ENCODE measurements at places on chromosomes 11 and 22.

- no peak for DNase-seq
Observed at GRCh38 chr11:70314730-70315129, 44.2 kb downstream of the PPFIA1 start.

DNA sequence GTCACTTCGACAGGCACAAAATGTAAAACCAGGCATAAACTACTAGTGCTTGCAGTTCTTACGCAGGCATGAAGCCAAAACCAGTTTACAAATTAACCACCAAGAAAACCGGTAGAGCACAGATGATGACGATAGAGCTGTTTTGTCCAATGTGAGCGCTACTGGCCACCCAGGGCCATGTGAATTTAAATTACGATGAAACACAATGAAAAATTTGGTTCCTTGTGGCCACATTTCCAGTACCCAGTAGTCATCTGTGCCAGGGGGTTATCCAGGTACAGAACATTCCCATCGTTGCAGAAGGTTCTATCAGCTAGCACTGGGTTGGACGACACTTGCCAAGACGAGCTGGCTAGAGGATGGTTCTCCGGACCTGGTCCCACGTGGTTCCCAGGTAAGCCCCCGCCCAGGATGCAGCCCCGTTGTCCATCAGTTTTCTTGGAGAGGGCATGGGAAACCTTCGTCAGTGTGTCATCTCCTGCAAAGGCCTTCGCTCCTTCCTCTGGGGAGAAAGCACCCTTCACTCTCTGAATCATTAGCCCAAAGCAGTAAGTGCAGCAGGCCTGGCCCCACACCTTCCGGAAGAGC lies 1.1 kb upstream of the CD81 start:
- DNase-seq, result no peak

- no peak for DNase-seq
Observed at GRCh38 chr11:32068134-32068870, 22.6 kb upstream of the RCN1 start.

- DNase-seq, result no peak
Observed at GRCh38 chr11:130691581-130691980, 224.7 kb downstream of the SNX19 start.
